NCI-H1092 (cell line): ENCODE measurements at places on chromosomes 16 and 17.
A peak's percentile ranks its signal among the peaks of the same experiment; 100 is the strongest.

GRCh38 chr17:72222661-72223380, 102.0 kb downstream of the SOX9 start:
- no peak for DNase-seq

GRCh38 chr16:31472709-31473203, 804 bp downstream of the TGFB1I1 start:
- peak; percentile 85 for DNase-seq

- DNase-seq = no peak
Measured at GRCh38 chr17:38585918-38586529, 19.7 kb downstream of the SRCIN1 start.

GRCh38 chr16:51166541-51166940, 15.5 kb upstream of the SALL1 start:
- no peak for DNase-seq

- DNase-seq = no peak
Measured at GRCh38 chr17:61456688-61457225, 4.5 kb downstream of the TBX4 start.

DNA sequence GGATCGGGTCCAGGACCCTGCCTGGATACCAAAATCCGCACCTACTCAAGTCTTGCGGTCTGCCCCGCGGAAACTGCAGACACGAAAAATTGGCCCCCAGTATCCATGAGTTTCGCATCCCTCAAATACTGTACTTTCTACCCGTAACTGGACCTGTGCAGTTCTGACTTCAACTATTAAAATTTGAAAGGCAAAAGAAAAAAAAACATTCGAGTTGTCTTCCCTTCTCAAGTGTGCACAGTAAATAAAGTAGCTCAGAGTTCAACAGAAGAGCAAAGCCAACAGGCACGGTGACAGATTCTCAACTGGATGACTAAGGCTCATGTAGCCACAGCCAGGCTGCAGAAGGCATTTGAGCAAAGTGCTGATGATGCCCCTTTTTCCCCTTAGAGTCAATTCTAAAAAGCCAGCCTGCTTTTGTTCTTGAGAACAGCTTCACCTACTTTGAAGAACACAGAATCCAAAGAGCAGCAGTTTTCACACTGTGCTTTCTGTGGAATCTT, 32.5 kb downstream of the MARF1 start:
- no peak for DNase-seq
